CD8-positive, alpha-beta memory T cell (primary cell): ENCODE measurements at places on chromosomes 12 and 14. TPM values are rescaled to one million over a fixed set of nuclear protein-coding genes. Genes with fewer than 3 reads are reported as not detected.

Gene HHIPL1
- not detected for polyA plus RNA-seq

Gene DAO
- polyA plus RNA-seq, result not detected

Gene SCNN1A
- 0.49 TPM for polyA plus RNA-seq

Gene RNU4-1
- polyA plus RNA-seq, result not detected

Gene POTEM
- polyA plus RNA-seq, result not detected

Gene SIRT4
- polyA plus RNA-seq, result 0.68 TPM

Gene ACYP1
- polyA plus RNA-seq, result 20.1 TPM

Gene CCDC177
- not detected for polyA plus RNA-seq

Gene SAMD15
- 0.08 TPM for polyA plus RNA-seq

Gene SLC10A1
- not detected for polyA plus RNA-seq

Gene KCNA1
- polyA plus RNA-seq, result not detected

Gene KLHDC1
- polyA plus RNA-seq, result 1.6 TPM

Gene ETFBKMT
- polyA plus RNA-seq, result 0.85 TPM

Gene AKAP3
- 1.6 TPM for polyA plus RNA-seq

Gene DCP1B
- 26.0 TPM for polyA plus RNA-seq

Gene ADGRD1
- not detected for polyA plus RNA-seq

Gene CCDC38
- polyA plus RNA-seq, result not detected

Gene TAS2R42
- polyA plus RNA-seq, result not detected

Gene GRIN2B
- polyA plus RNA-seq, result not detected

Gene NID2
- 0.30 TPM for polyA plus RNA-seq

Gene OR9K2
- not detected for polyA plus RNA-seq

Gene SMARCD1
- polyA plus RNA-seq, result 16.1 TPM

Gene PPP4R4
- polyA plus RNA-seq, result 0.17 TPM

Gene TSHR
- not detected for polyA plus RNA-seq

Gene RNASE7
- not detected for polyA plus RNA-seq
